ENCODE measurements at places on chromosomes 13 and 19. TPM values are rescaled to one million over a fixed set of nuclear protein-coding genes. Genes with fewer than 3 reads are reported as not detected.

DNA sequence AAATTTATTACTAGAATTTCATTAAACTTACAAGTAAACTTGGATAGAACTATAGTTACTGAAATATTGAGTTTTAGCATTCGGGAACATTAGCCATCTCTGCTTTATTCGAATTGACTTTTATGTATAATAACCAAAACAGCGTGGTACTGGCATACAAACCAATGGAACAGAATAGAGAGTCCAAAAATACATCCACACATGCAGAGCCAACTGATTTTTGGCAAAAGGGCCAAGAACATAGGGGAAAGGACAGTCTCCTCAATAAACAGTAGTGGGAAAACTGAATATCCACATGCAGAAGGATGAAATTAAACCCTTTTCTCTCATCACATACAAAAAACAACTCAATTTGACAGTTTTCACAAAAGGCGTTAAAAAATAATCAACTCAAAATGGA is 84.3 kb downstream of the EPSTI1 start:
- no peak for DNase-seq

DNA sequence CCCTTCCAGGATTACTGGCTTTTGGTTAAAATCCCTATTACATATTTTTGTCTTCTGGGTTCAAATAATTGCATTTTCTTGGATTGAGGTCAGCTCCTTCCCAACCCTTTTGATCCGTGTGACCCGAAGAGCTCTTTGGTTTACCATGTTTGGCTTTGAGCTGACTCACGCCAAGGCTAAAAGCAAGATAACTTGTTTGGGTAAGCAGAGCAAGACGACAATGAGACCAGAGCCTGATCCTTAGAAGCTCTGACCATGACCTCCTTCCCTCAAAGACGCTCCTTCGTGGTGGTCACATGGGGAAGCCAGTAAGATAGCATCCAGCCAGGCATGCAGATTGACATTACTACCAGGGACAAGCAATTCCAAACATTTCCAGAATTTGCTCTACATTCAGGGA is 153.8 kb downstream of the DCT start:
- DNase-seq: no peak

DNA sequence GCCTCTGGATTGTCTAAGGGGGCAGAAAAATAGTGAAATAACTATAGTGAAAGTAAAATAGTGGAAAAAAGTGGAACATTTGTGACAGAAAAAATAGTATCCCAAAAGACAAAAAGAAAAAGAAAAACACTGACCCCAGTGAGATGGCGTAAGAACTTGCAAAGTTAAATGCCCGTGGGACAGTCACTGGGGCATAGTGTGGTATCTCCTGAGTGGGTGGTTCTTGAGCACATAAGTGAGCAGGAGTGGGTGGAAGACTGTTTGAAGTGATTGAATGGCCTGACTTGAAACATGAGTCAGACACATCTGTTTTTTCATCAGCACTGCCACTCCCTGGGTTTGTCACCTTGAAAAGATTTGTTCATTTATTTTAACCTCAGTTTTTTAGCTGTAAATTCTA is 2.5 kb downstream of the ZNF430 start:
- DNase-seq: no peak

DNA sequence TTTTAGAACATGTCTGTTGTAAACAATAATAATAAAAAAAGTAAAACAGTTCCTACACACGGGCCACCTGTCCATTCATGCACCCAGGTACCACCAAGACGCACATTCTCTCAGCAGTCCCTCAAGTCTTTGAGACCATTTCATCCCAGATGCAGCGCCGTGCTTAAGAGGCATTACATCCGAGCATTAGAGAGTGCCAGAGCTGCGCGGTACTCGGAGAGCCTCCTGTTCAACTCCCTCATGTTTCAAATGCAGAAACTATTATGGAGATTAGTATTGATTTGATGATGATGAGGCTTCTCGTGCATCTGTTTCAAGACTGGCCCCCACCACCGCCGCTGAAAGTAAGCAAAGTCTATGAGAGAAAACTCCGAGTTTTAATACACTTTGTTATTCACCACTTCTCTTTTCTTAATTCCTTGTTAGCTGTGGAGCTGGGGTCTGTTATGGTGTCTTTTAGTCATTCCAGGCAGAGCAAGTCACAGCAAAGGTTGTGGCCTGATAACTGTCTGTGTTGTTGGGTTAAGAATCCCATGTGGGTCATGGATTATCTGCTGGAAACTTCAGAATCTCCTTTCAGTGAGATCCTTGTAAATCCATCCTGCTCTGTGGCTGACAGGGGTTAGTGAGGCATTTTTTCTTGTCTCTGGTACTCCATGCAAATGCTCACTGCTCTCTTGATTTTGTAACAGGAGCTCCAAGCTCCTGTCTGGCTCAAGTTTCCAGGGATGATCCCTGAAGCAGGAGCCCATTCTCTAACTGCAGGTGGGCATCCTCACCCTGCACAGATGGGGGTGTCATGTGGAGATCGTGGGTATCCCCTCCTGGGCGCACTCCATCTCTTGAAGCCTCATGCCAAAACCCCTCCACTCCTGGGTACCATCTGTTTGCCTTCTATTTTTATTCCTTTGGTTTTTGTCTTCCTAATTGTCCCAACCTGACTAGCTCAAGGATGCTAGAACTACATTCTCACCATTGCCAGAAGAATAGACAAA is 74.9 kb upstream of the MTIF3 start:
- DNase-seq: no peak

GRCh38 chr13:44230071-44230470 is 143.6 kb upstream of the SERP2 start:
- DNase-seq: no peak

DNA sequence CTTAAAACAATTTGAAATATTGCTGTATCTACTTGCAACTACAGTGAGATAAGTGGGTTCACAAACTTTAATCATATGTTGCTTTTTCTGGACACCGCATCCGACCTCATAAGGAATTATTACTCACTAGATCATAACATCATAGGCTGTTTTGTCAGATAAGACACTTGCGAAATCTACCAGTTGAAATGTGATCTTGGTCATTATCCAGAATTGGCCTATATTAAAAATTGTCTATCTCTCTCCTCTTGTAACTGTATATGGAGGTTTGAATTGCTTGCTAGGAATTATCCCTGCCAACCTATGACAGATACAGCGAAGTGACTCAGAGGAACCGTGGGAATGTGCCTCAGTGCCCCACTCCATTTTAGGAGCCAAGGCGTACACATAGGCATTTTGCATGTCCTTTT is 117.0 kb upstream of the POSTN start:
- no peak for DNase-seq

DNA sequence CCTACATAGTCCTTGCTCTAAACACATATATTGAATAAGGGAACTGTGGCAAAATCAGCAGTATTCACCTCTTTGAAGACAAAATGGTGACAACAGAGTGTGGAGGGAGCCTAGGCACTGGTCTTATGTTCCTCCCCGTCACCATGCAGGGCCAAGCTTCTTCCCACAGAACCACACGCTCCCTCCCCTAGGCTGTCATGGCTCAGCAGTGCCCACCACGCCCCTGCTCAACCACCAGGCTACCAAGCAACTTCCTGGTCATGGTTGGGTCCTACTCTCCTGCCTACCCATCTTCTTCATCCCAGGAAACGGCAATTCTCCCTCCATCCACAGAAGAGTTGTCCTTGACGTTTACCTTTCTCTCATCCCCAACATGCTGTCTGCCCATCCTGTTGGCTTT is 126.1 kb downstream of the CRYL1 start:
- DNase-seq: no peak

GRCh38 chr19:40889366-40889765 is 7.3 kb upstream of the CYP2A7 start:
- DNase-seq: no peak

GRCh38 chr13:96783511-96783910 is 210.8 kb downstream of the OXGR1 start:
- no peak for DNase-seq

GRCh38 chr19:38290631-38291147 is 13.4 kb upstream of the C19orf33 start:
- DNase-seq: no peak

DNA sequence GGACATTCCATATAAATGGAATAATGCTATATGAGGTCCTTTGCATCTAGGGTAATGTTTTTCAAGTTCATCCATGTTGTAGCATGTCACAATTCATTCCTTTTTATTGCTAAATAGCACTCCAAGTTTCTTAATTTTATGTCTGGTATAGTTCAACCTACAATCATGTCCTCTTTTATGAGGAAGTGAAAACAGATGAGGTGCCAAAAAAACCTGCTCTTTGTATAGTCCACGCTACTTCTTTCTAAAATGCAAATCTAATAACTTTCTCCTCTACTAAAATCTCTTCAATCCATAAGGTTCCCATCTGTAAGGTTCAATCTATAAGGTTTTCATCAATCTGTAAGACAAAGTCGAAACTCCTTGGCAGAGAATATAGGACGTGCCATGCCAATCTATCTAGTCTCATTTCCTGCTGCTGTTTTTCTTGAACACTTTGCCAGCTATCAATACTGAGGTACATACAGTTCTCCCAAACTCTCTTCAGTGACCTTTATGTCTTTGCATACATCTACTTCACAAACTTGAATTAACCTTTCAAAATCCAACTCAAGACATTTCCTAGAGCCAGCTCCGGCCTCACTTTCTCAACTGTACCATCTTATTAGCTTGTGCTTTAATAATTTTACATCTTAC is 33.7 kb downstream of the INTS6 start:
- no peak for DNase-seq

The RFPL4A gene
- not detected for polyA plus RNA-seq

The SIGLEC7 gene
- 0.44 TPM for polyA plus RNA-seq

The PRR19 gene
- polyA plus RNA-seq: not detected

The SRRM5 gene
- not detected for polyA plus RNA-seq

The ERFL gene
- polyA plus RNA-seq: 0.12 TPM

The SLITRK5 gene
- 4.4 TPM for polyA plus RNA-seq
